Stimulated activated CD4-positive, alpha-beta T cell treated with anti-CD3 and anti-CD28 coated beads, Interleukin-15, amount 100 ng/mL, for 24 hours (primary cell): ENCODE measurements at places on chromosomes 3 and 15.

DNA sequence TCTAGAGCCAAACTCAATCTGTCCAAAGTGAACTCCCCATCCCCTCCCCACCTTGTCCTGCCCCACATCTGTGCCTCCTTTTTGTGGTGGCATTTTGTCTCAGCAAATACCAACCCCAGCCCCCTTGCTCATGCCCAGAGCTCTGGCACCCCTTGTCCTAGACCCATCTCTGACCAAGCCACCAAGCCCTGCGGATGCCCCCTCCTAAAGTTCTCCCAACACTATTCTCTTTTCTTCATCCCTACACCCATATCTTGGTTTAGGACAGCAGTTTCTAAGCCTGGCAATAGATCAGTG lies 17.7 kb downstream of the ACAA1 start:
- DNase-seq, result no peak

- DNase-seq, result peak; percentile 5
These were observed 14.2 kb downstream of the FBN1 start for GRCh38 chr15:48631176-48631770.

DNA sequence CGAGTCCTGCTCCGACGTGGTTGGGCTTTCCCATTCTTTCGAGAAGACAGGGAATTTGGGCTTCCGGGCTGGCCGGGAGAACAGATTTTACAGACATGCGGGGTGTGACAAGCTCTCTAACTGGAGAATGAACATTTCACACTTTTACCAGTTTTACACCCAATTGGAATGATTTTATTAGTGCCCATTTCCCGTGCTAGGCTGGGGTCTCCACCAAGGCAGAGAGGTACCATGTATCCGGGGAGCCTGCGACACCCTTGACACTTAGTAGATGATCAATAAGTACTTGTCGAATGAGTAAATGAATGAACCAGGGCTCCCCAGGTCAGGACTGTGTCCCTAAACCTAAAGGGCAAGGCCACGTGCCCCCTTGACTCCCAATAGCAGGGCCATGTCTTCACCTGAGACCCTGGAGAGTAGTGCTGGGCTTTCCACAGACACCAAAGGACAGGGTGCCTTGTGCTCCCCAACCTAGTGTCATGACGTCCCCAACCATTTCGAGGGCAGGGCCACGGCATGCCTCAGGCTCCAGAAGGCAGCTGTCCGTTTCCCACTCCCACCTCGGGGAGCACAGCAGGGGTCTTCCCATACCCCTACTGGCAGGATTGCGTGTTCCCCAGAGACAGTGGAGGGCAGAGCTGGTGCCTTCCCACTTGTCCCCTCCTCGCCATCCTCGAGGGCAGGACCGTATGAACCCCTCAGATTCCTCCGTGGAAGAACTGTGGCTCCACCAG lies 679 bp upstream of the MYD88 start:
- peak; percentile 43 for DNase-seq

GRCh38 chr15:25812845-25813244 lies 50.3 kb downstream of the ATP10A start:
- DNase-seq, result no peak

- DNase-seq, result no peak
These were observed 103.3 kb downstream of the GOLIM4 start for GRCh38 chr3:167992381-167992780.

- DNase-seq, result no peak
These were observed 11.1 kb downstream of the RBMS3 start for GRCh38 chr3:29291982-29292363.

DNA sequence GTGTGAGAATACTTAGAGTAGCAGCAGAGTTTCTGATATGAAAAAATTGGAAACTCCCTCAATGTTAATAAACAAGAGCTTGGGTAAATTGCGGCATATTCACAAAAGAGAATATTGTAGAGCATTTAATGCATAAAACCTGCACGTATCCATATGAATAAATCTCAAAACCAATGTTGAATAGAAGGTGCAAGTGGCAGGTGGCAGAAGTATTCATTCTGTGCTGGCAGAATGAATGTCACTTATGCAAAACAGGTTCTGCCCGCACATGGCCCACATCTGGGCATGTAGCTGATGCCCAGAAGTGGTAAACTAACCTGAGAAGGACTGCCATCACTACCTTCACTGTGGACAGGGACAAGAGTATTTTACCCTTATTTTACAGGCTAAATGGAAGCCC lies 14.1 kb upstream of the PRSS50 start:
- no peak for DNase-seq

DNA sequence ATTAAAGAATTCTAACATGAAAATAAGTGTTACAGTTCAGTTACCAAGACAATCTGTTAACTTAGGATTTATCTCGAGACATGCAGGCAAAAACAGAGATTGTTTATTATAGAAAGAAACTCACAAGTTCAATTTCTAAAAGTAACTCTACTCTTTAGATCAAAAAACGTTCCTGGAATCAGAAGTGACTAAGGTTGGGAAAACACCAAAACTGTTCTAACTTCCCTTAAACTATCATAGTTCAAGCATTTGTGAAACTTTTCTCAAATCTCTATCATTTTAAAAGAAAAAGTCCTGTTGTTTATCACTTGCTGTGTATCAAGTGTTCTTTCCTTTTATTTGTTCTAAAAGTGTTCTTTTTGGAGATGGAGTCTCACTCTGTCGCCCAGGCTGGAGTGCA lies 8.7 kb downstream of the WDR82 start:
- no peak for DNase-seq

DNA sequence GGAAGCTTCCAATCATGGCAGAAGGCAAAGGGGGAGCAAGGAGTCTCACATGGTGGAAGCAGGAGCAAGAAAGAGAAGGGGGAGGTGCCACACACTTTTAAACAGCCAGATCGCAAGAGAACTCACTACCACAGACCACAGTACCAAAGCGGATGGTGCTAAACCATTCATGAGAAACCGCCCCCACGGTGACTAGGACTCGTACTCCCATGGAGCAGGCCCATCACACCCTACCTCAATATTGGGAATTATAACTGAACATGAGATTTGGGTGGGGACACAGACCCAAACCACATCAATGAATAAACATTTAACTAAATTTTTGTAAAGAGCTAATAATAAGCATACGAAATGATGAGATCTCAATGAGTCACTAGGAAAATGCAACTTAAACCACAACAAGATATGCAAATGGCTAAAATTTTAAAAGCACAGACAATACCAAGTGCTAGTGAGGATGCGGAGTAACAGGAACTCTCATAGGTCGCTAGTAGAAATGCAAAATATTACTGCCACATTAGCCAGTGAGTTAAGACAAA lies 10.0 kb downstream of the MRPS25 start:
- peak; percentile 83 for DNase-seq

GRCh38 chr3:38657369-38657768 lies 7.9 kb upstream of the SCN5A start:
- DNase-seq, result no peak

DNA sequence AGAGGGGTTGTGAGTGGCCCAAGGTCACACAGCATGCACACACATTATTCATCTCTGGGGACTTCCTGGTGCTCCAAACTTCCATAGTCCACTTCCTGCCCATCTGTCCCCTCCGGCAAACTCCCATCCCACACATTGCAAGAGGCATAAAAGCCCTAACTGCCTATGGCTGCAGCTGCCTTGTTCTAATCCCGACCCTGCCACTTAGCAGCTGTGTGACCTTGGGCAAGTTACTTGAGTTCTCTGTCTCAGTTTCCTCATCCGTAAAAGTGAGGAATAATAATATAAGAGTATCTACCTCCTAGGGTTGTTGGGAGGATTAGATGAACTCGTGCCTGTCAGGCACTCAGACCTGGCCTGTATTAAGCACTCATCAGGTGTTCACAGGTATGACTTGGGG lies 84.2 kb downstream of the SMAD6 start:
- no peak for DNase-seq

DNA sequence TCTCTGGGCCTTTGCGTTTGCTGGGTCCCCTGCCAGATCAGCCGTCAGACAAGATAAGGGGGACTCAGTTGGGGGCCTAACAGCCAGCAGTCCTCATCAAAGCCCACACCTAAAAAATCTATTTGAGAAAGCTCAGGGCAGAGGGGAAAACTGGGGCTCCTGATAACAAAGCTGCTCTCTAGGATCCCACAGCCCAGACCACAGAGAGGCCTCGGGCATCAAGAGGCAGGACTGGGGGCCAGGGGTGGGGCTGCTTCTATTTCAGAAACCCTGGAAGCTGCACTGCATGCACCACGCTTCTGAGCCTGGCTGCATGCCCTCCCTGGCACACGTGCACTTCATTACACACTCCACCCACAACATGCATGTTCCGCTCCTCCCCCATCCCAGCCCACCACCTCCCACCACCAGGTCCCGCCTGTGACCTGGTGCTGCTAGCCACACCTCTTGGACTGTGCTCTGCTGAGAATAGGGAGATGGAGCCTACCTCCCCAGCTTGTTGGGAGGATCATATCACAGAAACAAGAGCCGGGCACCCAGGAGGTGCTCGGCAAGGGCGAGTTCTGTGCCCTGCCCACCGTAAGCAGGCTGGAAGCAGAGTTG lies 26.6 kb downstream of the FBLN2 start:
- peak; percentile 15 for DNase-seq

GRCh38 chr3:138405001-138405400 lies 29.4 kb upstream of the ESYT3 start:
- DNase-seq, result no peak

- DNase-seq, result no peak
These were observed 64.8 kb downstream of the NTRK3 start for GRCh38 chr15:88191812-88192165.

DNA sequence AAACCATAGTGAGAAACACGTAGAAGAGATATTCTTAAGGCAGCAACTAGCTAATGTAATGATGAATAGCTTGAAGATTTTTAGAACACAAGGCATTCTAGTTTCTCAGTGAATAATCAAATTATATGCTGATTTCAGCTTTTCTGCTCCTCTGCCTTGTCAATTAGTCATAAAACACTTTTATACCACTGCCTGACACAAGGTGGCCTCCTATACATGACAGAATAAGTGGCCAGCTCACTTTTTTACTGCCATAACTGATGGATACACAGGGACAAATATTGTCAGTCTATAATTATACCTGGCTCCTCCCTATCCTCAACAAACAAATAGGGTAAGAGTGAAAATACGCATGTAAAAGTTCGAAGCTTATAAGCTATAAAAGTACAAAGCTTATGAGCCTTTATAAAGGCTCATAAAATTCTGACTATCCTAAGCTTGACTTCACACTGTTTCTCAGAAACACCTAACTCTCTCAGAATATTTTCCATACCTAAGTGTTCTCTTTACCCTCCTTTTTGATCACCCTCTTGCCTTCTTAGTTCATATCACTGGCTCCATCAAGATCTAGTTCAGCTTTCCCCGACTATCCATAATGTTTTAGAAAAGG lies 81.6 kb downstream of the HERC1 start:
- peak; percentile 39 for DNase-seq

DNA sequence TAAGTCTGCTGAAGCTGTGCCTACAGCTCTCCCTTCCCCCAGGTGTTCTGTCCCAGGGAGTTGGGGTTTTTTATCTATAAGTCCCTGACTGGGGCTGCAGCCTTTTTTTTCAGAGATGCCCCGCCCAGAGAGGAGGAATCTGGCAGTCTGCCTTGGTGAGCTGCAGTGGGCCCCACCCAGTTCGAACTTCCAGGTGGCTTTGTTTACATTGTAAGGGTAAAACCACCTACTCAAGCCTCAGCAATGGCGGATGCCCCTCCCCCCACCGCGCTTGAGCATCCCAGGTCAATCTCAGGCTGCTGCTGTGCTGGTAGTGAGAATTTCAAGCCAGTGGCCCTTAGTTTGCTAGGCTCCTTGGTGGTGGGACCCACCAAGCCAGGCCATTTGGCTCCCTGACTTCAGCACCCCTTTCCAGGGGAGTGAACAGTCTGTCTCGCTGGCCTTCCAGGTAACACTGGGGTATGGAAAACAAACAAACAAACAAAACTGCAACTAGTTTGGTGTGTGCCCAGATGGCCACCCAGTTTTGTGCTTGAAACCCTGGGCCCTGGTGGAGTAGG lies 189.4 kb downstream of the MFSD1 start:
- DNase-seq, result no peak

DNA sequence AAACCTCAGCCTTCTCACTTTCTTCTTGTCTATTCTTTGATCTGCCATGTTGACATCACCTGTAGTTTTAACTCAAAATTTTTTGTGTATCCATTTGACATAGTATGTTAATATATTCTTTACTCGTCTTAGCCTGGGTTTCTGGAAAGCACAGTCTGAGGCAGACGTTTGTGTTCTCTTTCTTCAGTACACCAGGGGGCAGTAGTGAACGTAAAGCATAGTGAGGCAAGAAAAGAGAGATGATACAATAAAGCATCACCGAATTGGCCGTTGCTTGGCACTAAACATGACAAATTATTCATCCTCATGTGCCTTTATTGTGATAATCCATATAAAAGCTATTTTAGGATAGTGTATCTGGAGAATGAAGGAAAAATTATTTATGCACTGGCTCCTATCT lies 141.0 kb upstream of the MYRIP start:
- DNase-seq, result peak; percentile 3

DNA sequence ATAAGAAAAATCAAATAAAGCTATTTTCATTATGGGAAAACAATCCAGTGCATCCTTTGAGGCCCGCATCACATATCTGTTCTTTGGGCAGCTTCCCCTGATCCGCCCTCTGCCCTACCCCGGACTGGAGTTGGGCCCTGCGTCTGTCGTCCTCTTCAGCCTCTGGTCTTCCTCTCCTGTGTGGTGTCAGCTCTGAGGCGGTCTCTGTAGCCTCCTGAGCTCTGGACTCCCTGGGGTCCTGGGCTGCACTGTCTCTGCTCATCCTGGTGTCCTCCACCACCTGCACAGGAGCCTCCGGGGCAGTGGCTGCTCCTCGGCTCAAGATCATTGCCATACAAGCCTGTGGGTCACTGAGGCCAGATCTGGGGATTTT lies 7.4 kb upstream of the SNX22 start:
- no peak for DNase-seq

DNA sequence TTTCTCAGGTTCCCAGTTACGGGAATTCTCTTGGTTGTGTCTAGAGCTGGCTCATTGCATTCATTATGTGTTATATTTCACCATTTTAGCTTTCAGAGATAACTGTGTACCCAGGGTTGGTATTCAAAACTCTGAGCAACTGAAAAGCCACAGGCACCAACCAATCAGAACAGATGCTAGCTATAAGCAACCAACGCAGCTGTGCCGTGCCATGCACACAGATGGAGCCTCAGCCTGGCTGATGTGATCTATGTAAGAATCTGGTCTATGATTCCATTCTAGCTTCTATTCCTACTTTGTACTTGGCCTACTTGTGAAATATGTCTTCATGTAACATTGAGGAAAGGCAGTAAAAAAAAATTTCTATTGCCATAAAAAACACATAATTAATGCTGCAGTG lies 95.0 kb upstream of the CCDC80 start:
- DNase-seq, result no peak

DNA sequence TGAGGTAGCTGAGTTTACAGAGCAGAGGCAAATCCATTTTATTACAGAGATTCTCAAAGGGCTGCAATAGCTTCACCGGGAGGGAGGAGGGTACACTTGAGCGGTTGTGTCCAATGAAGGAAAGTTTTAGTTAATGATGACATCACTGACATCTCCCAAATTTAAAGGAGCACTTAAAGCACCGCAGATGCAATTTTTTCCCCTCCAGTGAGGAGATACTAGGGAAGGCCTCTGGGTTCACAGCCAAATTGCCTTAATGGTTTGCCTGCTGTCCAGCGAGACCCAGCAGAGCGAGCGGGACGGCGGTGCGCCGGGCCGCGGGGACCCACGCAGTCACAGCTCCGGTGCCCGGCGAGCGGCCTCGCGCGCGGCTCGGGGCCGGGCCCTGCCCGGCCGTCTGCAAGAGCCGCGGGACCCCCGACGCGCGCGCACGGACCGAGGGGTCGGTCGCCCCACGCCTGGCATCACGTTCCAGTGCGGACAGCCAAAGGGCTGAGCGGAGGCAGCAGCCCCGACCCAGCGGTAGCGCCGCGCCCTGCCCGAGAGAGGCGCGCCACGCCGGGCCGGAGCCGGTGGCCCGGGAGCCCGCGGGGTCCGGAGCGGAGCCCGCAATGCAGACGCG lies 160.5 kb upstream of the CHRNA7 start:
- DNase-seq, result no peak
